Thyroid gland (tissue), 4 donors: ENCODE measurements at places on chromosomes 3 and 15. TPM values are rescaled to one million over a fixed set of nuclear protein-coding genes. Genes with fewer than 3 reads are reported as not detected.

- no peak overlapping the region for H3K4me3 ChIP-seq
- no peak for DNase-seq
- no peaks in the 10 kb centered on the region for H3K27me3 ChIP-seq
- H3K4me1 ChIP-seq, result no peaks in the 10 kb centered on the region
Observed at GRCh38 chr3:21912711-21913110, 161.7 kb upstream of the ZNF385D start.

GRCh38 chr15:82572986-82573385 is 32.7 kb upstream of the RPS17 start:
- no peak overlapping the region for H3K4me3 ChIP-seq
- DNase-seq, result no peak
- no peaks in the 10 kb centered on the region for H3K36me3 ChIP-seq
- H3K4me1 ChIP-seq, result peaks cover 13% of the 10 kb centered on the region
- H3K27ac ChIP-seq, result no peak overlapping the region

- H3K4me1 ChIP-seq, result no peaks in the 10 kb centered on the region
- H3K27ac ChIP-seq, result no peak overlapping the region
- H3K27me3 ChIP-seq, result no peaks in the 10 kb centered on the region
- no peak for DNase-seq
- no peaks in the 10 kb centered on the region for H3K36me3 ChIP-seq
Observed at GRCh38 chr3:132963786-132964185, 74.4 kb upstream of the TMEM108 start.

DNA sequence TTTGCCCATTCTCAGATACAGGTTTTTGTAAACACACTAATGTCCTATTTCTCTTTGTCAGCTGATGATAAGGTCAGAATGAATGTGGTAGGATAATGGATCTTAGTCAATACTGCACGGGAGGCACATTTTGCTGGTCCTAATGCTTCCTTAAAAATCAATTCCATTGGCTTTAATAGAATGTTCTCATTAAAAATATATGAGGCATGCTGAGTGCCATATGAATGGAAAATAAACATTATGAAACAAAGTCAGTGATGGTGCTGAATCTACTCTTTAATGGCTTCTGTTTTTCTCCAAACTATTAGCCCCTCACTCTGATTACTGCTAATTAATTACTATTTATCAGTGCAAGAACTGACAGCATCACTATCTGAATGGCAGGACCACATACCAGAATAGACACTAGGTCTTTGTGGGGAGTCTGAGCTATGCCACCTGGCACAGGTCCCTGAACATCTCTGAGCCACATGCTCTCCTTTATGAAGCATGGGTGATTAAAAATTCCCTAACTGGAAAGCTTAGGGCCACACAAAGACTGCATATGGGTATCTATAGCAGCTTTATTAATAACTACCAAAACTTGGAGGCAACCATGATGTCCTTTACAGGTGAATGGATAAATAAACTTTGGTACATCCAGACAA is 278.9 kb downstream of the MEX3B start:
- no peaks in the 10 kb centered on the region for H3K4me1 ChIP-seq
- no peak overlapping the region for H3K27ac ChIP-seq
- no peaks in the 10 kb centered on the region for H3K36me3 ChIP-seq
- DNase-seq, result no peak
- no peaks in the 10 kb centered on the region for H3K27me3 ChIP-seq
- no peak overlapping the region for H3K4me3 ChIP-seq

DNA sequence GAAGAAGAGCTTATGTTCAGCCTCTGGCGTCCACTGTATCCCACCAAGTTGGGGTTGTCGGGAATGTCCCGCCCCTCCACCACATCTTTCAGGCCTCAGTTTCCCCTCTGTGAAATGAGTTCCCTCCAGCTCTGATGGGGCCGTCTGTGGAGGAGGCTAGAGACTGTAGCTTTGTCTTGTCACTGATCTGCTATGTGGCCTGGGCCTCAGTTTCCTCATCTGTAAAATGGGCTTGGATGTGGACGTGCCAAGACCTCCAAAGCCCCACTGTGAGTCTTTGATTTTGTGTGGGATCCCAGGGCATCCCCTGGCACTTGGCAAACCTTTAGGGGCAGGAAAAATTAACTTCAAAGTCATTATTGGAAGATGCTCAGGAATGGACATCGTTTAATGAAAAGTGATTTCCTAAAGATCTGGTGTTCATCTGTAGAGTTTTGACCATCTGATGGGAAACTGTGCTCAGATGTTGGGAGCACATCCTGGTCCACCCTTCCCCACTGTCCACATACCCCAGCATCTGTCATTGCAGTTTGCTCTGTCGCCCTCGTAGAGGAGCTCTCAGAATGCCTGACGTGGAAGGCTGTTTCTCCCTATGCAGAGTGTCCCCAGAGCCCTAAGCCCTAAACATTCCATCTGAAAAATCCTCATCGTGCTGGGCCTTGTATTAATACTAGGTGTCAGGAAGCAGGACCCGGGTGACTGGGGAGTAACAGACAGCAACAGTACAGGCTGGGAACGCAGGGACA is 28.5 kb downstream of the SLC6A6 start:
- no peaks in the 10 kb centered on the region for H3K27me3 ChIP-seq
- no peak for DNase-seq
- peaks cover 69% of the 10 kb centered on the region for H3K4me1 ChIP-seq

- peaks cover 70% of the 10 kb centered on the region for H3K4me1 ChIP-seq
- DNase-seq, result no peak
- no peaks in the 10 kb centered on the region for H3K27me3 ChIP-seq
Observed at GRCh38 chr3:42750834-42751233, 22.2 kb downstream of the CCDC13 start.

- DNase-seq, result no peak
- H3K4me1 ChIP-seq, result no peaks in the 10 kb centered on the region
- H3K36me3 ChIP-seq, result no peaks in the 10 kb centered on the region
- H3K27me3 ChIP-seq, result no peaks in the 10 kb centered on the region
- no peak overlapping the region for H3K4me3 ChIP-seq
Observed at GRCh38 chr3:142992323-142992722, 9.0 kb upstream of the U2SURP start.

- H3K4me3 ChIP-seq, result no peak overlapping the region
- DNase-seq, result no peak
- H3K4me1 ChIP-seq, result peaks cover 5% of the 10 kb centered on the region
- no peaks in the 10 kb centered on the region for H3K27me3 ChIP-seq
- H3K36me3 ChIP-seq, result no peaks in the 10 kb centered on the region
Observed at GRCh38 chr15:71080705-71081104, 34.6 kb upstream of the THSD4 start.

DNA sequence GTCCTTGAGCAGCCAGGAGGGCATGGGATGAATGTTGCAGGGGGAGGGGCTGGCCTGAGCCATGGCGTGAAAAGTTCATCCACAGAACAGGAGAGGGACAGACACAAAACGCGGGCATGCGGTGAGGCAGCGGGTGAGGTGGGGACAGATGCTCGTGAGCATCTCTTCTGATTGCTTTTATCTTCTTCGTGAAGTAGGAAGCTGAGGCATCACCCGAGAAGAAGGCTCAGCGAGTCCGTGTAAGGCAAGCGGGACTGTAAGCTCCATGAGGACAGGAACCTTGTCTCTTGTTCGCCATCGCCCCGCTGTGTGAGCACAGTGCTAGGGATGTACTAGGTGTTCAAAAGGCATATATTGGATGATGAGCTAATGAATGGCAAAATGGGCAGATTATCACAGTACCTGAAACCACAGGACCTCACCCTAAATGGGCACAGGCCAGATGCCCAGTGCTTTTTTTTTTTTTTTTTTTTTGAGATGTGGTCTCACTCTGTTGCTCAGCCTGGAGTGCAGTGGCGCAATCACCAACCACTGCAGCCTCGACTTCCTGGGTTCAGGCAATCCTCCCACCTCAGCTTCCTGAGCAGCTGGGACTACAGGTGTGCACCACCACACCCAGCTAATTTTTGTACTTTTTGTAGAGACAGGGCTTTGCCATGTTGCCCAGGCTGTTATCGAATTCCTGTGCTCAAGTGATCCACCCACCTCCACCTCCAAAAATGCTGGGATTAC is 46.8 kb downstream of the CPN2 start:
- peaks cover 6% of the 10 kb centered on the region for H3K4me1 ChIP-seq
- no peaks in the 10 kb centered on the region for H3K27me3 ChIP-seq

GRCh38 chr15:90286678-90287077 is 21.2 kb downstream of the NGRN start:
- no peak overlapping the region for H3K27ac ChIP-seq
- DNase-seq, result no peak
- no peaks in the 10 kb centered on the region for H3K27me3 ChIP-seq

DNA sequence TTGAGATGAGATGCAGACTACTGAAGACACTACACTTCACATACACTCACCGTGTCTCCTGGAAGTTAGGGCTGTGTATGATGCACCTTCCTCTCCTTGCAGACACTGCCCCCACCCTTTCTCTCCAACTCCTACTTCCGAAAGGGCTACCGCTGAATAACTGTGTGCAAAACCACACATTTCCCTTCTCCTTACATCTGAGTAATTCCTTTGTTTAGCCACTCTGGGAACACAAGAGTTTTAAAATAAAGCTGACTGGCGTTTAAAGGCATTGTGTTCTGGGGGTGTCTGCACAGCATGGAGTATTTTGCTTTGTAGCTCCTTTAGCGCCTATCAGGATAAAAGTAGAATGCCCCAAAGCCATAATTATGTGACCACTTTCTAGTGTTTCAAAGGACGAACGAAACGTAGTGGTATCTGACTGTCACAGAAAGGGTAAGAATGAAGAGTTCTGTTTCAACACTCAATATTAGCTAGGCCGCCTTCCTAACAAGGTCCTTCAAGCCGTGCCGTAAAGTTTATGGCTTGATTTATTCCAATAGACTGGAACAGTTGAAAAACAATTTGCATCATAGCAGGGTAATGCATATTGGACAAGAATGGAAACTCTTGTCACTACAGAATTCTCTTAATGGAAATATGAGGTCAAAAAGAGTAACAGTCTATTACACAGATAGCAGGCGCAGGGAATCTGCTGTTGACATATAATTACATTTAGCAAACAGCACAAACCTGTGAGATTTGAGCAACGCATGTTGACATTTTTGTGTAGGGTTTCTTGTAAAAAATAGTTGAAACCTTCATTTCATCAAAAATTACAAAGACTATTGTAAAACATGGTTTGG is 619.9 kb downstream of the FOXP1 start:
- no peaks in the 10 kb centered on the region for H3K4me1 ChIP-seq
- DNase-seq, result no peak
- H3K4me3 ChIP-seq, result no peak overlapping the region
- H3K27ac ChIP-seq, result no peak overlapping the region
- H3K36me3 ChIP-seq, result peaks cover 18% of the 10 kb centered on the region

DNA sequence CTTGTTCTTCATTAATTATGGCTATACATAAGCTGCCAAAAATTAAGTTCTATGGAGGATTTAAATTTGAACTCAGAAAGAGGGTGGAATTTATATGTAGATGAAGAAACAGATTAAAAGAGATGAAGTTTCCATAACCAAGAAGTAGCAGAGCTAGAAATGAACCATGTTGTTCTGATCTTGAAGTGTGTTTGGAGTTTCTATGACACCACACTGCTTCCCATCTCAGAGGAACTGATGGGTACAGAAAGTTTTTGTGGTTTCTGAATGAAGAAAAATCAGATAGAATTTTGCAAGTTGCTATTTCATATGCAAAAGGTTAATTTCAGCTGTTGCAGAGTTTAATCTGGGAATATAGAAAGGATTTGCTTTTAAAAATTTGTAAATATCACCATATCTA is 710.3 kb downstream of the PDCD6IP start:
- H3K36me3 ChIP-seq, result no peaks in the 10 kb centered on the region
- no peaks in the 10 kb centered on the region for H3K27me3 ChIP-seq
- H3K4me3 ChIP-seq, result no peak overlapping the region
- no peak overlapping the region for H3K27ac ChIP-seq
- no peaks in the 10 kb centered on the region for H3K4me1 ChIP-seq

GRCh38 chr3:68057637-68058320 is 403.4 kb upstream of the SUCLG2 start:
- no peaks in the 10 kb centered on the region for H3K36me3 ChIP-seq
- no peak overlapping the region for H3K4me3 ChIP-seq
- no peaks in the 10 kb centered on the region for H3K4me1 ChIP-seq
- H3K27ac ChIP-seq, result no peak overlapping the region
- no peak for DNase-seq
- no peaks in the 10 kb centered on the region for H3K27me3 ChIP-seq

DNA sequence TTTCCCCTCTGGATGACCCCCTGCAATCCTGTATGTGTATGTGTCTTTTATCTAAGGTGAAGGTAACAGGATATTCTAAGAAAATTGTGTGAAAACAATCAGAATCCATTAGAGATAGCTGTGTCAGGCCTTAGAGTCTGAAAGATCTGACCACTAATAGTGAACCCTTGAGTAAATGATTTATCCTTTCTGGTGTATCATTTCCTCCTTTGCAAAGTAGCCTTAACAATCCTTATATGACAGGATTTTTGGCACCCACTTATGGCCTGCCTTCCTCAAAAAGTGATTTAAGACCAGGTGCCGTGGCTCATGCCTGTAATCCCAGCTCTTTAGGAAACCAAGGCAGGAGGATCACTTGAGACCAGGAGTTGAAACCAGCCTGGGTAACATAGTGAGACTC is 110.2 kb downstream of the RBPMS2 start:
- no peaks in the 10 kb centered on the region for H3K36me3 ChIP-seq
- H3K27me3 ChIP-seq, result no peaks in the 10 kb centered on the region
- no peak overlapping the region for H3K4me3 ChIP-seq
- no peaks in the 10 kb centered on the region for H3K4me1 ChIP-seq
- no peak overlapping the region for H3K27ac ChIP-seq
- no peak for DNase-seq

- no peak overlapping the region for H3K27ac ChIP-seq
- no peaks in the 10 kb centered on the region for H3K4me1 ChIP-seq
- H3K4me3 ChIP-seq, result no peak overlapping the region
- no peaks in the 10 kb centered on the region for H3K27me3 ChIP-seq
- no peak for DNase-seq
- H3K36me3 ChIP-seq, result no peaks in the 10 kb centered on the region
Observed at GRCh38 chr3:56823421-56823926, 21.7 kb upstream of the ARHGEF3 start.

DNA sequence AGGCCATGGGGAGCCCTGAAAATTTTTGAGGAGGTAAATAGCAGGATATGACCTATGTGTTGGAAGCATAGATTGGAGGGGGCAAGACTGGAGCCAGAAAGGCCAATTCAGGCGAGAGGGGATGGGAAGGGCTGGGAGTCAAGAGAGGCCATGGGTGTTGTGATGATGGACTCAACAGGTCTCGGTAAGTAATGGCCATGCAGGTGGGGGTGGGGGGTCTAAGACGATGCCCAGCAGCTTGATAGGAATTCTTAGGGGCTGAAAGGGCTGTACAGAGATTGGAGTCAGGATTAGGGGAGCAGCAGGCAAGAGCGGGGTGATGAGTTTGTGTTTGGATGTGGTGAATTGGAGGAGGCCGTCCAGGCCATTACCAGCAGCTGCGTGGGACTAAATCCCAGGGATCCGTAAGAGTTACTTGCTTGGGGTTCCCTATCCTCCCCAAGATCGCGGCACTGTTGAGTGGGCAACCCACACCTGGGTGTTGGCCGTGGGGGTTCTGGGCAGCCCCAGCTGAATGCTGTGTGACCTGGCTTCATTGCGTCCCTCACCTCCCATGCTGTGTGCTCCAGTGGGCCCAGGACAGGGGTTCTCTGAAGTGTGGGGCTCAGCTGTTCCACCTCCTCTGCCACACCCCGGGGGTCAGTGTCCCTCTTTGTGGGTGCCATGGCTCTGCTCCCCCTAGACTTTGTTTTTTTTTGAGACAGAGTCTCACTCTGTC is 41.8 kb upstream of the CHRNB4 start:
- no peak overlapping the region for H3K4me3 ChIP-seq
- no peaks in the 10 kb centered on the region for H3K36me3 ChIP-seq
- no peaks in the 10 kb centered on the region for H3K4me1 ChIP-seq
- no peaks in the 10 kb centered on the region for H3K27me3 ChIP-seq
- no peak overlapping the region for H3K27ac ChIP-seq
- no peak for DNase-seq

Gene CCNB2
- total RNA-seq, result 2.1 TPM

Gene NMNAT3
- 12.6 TPM for total RNA-seq

Gene NPAP1
- total RNA-seq, result 1.5 TPM

Gene TMCO5A
- not detected for total RNA-seq

Gene BHLHE40
- total RNA-seq, result 28.5 TPM

Gene CPEB1
- 6.4 TPM for total RNA-seq

Gene ANKRD63
- not detected for total RNA-seq
